ENCODE measurements at places on chromosomes 2 and 18. TPM values are rescaled to one million over a fixed set of nuclear protein-coding genes. Genes with fewer than 3 reads are reported as not detected.

Gene IL36G
- not detected for total RNA-seq

Gene SPHKAP
- not detected for total RNA-seq

Gene PLEKHH2
- 18.8 TPM for total RNA-seq

Gene ALPG
- not detected for total RNA-seq

Gene PARD6G
- 2.2 TPM for total RNA-seq

Gene HOXD12
- not detected for total RNA-seq

Gene ING5
- total RNA-seq = 18.6 TPM

Gene FEZ2
- 62.6 TPM for total RNA-seq

Gene GREB1L
- total RNA-seq = 0.36 TPM

Gene STRN
- total RNA-seq = 21.4 TPM

Gene RAB17
- not detected for total RNA-seq

Gene MAL
- not detected for total RNA-seq

Gene ALPP
- total RNA-seq = not detected

Gene TRMT61B
- total RNA-seq = 18.9 TPM

Gene CCDC74B
- total RNA-seq = 5.4 TPM

Gene IL1A
- total RNA-seq = not detected

Gene ACTG2
- total RNA-seq = 0.72 TPM

Gene TCF4
- total RNA-seq = 87.2 TPM

Gene CIDEA
- total RNA-seq = not detected

Gene KIAA2012
- not detected for total RNA-seq
